NCI-H748 treated with DMSO at 0.1 percent for 48 hours (cell line): ENCODE measurements at places on chromosomes 16 and 17.
A peak's percentile ranks its signal among the peaks of the same experiment; 100 is the strongest.

- no peak for DNase-seq
Observed at GRCh38 chr16:46929378-46930332, 43.8 kb downstream of the DNAJA2 start.

DNA sequence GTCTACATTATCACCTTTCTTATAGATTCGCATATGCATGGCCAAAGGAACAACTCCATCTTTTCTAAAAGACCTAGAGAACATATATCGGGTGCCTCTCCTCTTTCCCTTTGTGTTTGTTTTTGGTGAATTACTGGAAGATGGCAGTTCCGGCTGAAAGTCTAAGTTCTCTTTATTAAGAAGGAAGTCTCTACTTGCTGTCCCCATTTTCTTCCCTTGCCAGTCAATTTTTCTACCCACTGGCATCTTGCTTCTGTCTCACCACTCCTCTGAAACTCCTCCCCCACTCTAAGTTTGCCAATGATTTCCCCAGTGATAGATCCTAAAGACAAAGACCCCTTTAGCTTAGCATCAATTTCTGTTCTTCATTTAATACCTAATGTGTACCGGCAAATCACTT is 93.9 kb upstream of the CORO6 start:
- no peak for DNase-seq

GRCh38 chr16:83973581-83974385 is 5.7 kb downstream of the NECAB2 start:
- no peak for DNase-seq

DNA sequence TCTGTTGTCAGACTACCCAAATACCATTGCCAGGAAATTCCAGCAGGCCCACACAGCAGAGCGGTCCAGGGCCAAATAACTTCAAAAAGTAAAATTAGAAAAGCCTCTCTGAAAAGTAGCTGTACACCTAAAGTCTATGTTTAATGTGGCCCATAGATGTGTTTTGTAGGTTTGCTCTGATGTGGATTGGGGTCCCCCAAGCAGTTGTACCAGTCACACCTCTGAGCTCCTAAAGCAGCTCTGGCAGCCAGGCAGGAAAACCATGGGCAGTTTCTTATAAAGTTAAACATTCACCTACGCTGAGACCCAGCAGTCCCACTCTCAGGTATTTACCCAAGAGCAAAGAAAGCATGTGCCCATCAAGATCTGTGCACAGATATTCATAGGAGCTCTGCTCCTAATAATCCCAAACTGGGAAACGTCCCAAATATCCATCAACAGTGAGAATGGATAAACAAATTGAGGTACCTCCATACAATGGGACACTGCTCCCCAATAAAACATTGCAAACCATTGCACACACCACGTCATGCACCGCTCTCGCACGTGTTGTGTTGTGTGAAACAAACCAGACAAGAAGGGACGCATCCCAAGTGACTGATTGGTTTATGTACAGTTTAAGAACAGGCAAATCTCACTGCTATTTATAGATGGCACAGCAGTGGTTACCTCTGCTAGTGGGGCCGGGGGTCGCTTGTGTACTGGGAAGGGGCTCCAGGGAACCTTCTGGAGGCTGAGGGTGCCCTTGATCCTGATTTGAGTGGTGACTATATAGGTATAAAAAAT is 15.8 kb upstream of the PRM1 start:
- no peak for DNase-seq

DNA sequence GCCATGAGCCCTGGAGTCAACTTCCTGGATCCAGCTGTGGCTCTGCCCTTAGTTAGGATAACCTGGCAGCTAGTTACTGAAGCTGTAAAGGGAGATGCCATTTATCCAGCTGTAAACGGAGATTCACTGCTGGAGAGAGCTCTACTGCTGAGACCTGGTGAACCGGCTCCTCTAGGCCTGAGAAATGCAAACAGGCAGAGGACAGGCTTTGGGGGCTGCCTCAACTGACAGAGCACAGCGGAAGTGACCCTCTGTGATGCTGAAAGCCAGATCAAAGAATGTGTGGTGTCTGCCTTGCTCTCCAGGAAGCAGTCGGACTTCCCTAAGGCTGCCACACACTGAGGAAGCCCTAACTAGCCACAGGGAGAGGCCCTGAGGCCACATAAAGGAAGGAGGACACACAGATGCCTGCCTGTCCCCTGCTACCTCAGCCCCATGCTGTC is 21.9 kb upstream of the GPRC5C start:
- DNase-seq, result no peak

GRCh38 chr16:71552698-71553503 is 24.0 kb downstream of the TAT start:
- DNase-seq, result no peak

- no peak for DNase-seq
Observed at GRCh38 chr17:40474419-40475002, 26.9 kb downstream of the TNS4 start.

DNA sequence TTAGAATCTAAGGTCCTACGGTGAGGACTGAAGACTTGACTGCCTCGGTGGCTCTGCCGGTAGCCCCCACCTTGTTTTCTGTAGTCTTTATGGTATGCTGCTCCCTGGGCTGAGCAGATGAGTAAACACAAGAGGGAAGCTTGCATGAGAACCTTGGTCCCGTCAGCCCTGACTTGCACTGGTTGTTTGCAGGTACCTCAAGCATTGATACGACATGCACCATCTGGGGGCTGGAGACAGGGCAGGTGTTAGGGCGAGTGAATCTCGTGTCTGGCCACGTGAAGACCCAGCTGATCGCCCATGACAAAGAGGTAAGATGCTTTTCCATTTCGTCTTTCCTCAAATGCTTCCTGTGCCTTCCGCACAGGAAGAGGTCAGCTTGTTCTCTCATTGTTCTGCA is 21.1 kb upstream of the TACO1 start:
- DNase-seq, result no peak

DNA sequence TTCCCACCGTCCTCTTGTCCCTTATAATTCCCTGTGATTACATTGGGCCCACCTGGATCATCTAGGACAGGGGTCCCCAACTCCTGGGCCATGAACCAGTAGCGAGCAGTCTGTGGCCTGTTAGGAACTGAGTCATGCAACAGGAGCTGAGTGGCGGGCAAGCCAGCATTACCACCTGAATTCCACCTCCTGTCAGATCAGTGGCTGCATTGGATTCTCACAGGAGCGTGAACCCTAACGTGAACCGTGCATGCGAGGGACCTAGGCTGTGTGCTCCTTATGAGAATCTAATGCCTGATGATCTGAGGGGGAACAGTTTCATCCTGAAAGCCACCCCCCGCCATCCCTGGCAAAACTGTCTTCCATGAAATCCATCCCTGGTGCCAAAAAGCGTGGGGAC is 36.8 kb downstream of the ABCC1 start:
- DNase-seq, result no peak

DNA sequence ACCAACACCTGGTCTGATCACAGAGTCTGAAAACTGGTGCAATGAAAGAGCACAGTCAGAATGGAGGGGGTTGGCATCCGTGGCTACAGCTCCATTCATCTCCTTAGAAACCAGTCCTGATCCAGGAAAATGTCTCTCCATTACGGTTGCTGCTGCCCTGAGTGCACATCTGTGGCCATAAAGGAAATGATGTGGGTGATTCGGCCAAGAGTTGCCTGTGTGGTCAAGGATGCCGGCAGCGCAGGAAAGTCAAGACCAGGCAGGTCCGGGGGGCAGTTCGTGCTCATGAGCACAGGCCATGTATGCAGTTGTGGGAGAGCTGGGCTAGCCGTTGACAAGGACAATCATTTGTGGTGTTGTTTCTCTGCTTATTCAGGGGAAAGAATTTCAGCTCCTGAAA is 5.9 kb downstream of the XAF1 start:
- DNase-seq, result no peak

DNA sequence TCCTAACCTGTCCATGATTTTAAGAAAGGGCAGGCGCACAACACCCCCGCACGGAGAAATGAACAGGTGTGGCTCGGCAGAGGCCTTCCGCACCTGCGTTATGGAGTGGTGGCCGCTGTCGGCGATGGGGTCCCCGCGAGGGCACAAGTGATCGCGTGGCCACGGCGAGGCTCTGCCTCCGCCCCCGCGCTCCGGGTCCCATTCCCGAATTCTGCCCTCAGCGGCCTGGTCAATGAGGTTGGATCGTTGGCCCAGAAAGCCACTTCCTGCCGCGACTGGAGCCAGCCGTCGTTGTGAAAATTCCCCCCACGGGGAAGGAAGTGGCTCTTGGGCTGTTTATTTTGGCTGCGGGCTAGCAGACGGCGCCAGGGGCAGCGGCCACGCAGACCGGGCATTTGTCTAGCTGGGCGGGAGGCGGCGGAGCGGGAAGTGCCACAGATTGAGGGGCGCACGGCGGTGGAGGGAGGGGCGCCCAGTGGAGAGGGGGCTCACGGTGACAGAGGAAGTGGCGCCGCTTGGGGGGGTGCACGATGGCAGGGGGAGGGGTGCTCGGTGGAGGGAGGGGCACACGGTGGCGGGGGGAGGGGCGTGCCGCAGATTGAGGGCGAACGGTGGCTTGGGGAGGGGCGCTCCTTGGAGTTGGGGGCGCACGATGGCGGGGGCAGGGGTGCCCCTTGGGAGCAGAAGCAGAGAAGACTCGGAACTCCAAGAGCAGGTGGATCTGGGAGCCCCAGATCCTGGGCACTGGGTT is 25.0 kb downstream of the MRC2 start:
- DNase-seq, result peak; percentile 50

- no peak for DNase-seq
Observed at GRCh38 chr16:4684763-4685162, 8.6 kb upstream of the NUDT16L1 start.

- DNase-seq, result no peak
Observed at GRCh38 chr16:84423416-84423837, 55.1 kb downstream of the ATP2C2 start.

DNA sequence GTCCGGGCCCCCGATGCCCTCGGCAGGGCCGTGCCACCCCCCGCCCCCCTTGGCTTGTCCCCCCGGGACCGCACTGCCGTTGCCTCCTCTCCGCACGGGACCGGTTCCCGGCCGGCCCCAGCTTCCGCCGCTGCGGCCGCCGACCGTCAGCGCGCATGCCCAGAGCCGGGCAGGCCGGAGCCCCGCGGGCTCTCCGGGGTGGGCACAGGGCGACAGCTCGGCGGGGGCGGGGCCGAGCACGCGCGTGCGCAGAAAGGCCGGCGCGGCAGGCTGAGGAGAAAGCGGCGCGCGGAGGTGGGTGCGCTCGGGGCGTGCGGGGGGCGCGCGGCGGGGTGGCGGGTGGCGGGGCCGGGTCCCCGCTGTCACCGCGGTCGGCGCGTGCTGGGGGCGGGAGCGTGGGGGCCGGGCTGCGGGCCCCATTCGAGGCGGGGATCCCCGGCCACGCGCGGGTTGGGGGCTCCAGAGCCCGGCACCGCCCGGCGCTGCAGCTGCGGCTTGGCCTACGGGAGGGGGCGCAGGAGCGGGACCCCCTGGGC is at the start of gene TBC1D24:
TSS of gene TBC1D24 (plus strand) at position 251 of the 536 bp plus-strand sequence. CDS start 21,022 bp downstream, outside the sequence.
- DNase-seq, result peak; percentile 32

DNA sequence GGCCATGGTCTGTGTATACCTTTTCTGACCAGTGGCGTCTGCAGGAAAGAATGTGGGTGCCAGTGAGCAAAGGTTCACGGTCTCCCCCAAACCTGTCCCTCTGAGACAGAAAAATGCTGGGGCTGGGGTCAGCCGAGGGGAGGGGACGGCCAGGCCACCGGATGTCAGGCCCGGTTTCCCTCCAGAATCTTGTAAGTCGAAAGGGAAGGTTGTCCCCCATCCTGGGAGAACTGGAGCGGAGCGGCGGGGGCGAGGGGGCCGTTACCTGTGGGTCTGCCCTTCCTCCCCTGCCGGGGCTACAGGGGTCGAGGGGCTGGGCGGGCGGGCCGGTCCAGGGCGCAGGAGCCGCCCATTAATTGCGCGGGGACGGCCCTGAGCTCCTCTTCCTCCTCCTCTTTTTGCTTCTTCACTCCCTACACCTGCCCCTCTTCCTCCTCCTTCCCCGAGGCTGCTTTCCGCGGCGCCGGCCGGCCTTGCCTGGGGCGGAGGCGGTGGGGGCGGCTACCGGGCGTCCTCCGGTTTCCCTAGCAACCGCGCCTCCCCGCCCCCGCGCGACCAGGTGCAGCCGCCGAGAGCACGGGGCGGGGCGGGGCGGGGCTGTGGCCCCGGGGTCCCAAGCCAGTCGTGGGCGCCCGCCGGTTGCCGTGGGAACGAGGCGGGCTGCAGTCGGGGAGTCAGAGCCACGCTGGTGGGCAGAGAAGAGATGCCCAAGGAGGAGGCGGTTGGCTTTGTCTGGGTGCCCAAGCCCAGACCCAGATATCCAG is at the start of gene MARCHF10:
TSS of gene MARCHF10 (minus strand) at position 503 of the 764 bp plus-strand sequence. CDS start 6,579 bp downstream, outside the sequence.
- peak; percentile 70 for DNase-seq

DNA sequence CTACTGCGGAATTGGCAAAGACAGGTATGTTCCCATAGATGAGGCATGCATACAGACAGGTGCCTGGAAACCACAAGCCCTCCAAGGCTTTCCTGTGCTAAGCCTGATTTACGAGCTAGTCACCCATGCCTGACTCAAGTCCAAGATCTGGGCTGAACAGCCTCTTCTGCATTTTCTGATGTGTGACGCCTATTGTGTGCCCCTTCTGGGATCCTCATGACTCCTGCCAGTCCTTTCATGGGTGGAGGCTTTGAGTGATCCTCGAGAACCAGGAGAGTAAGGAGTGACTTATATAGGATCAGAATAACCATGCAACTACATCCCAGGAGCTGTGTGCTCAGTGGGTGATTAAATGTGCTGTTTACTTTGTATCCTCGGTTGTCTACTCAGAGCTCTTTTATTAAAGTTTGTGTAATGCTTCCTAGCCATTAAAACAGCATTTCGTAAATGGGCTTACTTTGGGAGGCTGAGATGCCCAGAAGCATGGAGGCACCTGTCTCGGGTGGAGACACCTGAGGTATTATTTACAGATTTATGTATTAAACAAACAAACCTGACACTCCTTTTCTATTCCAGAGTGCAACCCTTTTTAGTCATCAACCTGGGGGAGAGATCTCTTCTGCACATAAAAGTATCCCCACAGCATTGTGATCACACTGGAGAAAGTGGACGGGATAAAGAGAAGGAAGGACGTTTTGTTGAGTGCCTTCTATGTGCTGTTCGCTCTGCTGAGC is 373.0 kb upstream of the DYNLRB2 start:
- DNase-seq, result peak; percentile 66

GRCh38 chr16:21611556-21612384 is 12.4 kb downstream of the METTL9 start:
- DNase-seq, result no peak

GRCh38 chr16:28531777-28532744 is 6.7 kb downstream of the NUPR1 start:
- no peak for DNase-seq

DNA sequence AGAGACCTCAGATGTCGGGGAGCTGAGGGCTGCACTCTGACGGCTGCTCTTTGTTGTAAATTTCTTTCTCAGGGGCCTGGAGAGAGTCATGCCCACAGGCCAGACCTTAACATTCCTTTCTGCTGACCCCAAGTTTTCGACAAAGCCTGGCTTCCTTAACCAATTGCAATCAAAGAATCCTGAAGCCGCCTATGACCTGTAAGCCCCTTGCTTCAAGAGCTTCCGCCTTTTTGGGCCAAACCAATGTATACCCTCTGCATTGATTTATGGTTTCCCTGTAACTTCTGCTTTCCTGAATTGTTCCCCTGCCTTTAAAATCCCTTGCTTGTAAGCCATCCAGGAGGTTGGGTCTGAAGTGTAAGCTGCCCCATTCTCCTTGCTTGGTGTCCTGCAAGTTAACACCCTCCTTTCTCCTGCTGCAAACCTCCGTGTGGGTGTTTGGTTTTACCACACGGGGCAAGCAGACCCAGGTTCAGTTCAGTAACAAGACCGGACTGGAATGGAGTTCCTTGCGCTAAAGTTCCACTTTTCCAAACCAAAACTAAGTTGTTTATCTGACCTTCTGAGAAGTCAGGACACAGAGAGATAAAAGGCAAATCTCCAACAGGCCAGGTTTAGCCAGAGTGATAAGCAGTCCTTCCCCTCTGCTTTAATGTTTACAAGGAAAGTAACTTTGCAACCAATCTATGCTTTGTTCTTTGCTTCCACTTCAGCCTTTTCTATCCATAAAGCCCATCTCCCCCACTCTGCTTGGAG is 141.6 kb downstream of the KCNJ12 start:
- DNase-seq, result no peak
